ENCODE measurements at places on chromosomes 1 and 21.

- no peak for DNase-seq
Observed at GRCh38 chr1:157659576-157660247, 40.9 kb downstream of the FCRL3 start.

DNA sequence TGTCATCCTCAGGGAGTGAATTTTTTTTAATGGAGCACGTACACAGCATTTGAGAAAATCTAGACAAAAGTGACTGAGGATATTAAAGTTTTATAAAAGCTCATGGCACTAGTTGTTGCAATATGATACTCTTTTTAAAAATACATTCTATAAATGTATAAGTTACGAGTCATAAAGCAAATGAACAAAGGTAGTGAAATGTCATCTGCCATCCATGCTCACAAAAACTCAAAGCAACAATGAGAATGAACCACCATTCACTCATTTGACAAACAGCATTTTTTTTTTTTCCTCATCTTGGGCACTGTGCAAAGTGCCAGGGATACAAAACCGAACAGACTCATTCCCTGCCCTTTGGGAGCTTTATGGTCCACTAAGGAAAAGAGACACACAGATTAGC is 38.7 kb downstream of the GPR137B start:
- DNase-seq: no peak

DNA sequence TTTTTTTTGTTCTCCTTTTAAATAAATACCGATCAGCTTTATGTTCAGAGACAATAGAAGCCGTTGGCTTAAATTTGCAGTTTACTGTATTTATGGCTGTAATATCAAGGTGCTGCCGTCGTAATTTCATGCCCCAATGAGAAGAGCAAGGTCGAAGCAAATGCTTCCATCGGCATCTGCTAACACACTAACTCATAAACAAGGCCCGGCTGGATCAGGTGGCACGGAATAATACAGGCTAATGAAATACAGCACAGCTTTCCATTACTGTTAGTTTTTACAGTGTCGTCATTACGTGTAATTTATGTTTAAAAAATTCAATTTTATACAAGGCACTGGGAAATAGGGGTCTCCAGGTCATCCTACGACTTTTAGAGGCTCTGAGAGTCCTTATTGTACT is 119.0 kb downstream of the PEX14 start:
- no peak for DNase-seq

DNA sequence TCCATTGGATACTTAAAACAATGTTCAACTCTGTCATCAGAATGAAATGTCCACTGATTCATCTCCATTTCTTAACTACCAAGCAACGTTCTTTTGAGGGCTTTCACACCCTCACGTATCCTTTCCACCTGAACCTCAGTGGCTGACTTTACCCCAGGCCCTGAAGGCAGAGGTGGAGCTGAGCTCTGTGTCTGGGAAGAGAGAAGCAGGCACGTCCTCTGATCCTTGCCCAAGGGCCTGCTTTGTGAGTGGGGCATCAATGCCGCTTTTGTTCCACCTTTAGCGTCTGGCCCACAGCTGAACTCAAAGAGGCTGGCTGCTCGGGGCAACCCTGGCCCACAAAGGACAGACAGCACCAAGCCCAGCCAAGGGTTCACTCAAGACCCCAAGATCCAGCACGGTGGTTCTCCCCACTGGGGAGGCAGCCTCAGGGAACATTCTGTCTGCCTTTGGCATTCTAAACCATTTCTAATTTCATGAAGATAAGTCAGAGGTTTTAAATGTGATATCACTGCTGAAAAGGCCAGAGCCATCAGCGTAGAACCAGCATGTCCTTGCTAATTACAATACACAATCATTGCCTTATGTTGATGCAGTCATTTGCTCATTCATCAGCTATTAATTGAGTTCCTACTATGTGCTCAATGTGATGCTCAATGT is 126.0 kb upstream of the UBE2U start:
- DNase-seq: no peak

DNA sequence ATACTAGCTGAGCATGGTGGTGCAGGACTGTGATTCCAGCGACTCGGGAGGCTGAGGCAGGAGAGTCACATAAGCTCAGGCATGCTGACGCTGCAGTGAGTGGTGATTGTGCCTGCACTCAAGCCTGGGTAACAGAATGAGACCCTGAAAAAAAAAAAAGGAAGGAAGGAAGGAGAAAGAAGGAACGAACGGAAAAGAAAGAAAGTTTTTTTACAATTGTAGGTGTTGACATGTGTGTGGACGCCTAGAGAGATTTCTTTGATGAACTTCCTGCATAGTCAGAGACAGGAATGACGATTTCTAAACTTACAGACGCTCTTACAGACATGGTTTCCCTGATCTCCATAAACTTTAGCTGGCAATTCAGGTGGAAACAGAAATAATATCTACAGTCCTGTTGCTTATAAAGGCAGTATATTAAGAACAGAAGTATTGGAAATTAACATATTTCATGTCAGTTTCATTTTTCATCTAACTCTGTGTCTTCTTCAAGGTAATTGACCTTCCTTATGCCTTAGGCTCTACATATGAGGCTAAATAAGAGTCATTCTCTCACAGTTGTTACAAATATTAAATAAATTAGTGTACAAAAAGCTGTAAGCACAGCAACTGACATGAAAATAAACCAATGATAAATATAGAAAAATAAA is 4.1 kb downstream of the SAMSN1 start:
- no peak for DNase-seq

DNA sequence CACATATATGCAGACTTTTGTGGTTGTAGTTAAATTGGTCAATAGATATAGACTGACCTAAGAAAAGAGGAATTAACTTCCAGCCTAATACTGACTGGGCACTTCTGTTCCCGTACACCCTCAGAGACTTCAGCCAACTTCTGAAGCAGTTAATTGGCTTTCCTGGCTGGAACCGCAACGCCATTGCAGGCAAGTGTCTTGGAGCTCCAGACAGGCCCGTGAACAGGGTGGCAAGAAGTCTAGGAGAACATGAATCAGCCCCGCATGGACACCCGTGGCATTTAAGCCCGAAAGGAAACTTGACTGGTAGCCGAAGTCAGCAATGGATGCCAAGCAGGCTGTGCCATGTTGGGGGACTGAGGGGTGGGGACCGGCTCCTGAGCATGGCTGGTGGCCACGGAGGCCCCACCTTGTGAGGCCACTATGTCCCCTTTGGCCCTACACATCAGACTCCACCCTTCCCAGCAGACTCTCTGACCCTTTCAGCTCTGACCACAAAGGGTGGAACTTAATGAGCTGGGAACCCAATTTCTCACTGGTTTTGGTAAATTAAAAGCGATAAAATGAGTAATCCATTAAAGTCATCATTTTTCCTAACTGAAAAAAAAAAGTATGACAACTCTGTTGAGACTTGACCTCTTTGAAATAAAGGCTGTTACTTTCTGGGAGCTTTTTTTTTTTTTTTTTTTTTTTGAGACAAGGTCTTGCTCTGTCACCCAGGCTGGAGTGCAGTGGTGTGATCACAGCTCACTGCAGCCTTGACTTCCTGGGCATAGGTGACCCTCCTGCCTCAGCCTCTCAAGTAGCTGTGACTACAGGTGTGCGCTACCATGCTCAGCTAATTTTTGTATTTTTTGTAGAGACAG is 54.1 kb downstream of the RUNX1 start:
- no peak for DNase-seq

- DNase-seq: peak; percentile 97
Observed at GRCh38 chr1:212470059-212470458, 37.3 kb downstream of the NENF start.

DNA sequence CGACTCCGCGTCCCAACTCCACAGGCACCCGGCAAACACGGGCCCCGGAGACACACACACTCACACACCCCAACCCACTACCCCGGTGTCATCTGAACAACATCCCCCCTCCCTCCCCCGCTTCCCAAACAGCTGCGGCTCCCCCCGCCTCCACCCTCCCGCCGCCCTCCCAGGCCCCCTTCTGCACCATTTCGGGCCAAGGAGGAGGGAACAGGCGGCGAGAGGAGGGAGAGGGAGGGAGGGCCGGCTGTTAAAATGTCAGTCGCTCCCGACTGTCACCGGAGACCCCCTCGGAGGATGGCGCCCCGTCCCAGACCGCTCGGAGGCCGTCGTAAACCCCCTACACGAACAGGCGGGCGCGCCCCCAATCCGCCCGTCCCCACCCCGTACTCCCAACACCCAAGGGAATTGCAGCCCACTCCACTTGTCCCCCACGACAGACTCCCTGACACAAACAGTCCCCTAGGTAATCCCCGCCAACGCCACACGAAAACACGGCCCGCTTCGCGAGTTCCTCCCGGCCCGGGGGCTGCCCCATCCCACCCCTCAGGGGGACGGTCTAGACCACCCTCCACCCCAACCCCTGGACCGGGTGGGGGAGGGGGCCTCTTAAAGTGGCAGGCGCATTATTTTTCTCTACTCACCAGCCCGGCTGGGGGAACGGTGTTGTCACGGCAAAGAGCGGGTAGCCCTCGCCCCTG is 583 bp downstream of the MEF2D start:
- no peak for DNase-seq

DNA sequence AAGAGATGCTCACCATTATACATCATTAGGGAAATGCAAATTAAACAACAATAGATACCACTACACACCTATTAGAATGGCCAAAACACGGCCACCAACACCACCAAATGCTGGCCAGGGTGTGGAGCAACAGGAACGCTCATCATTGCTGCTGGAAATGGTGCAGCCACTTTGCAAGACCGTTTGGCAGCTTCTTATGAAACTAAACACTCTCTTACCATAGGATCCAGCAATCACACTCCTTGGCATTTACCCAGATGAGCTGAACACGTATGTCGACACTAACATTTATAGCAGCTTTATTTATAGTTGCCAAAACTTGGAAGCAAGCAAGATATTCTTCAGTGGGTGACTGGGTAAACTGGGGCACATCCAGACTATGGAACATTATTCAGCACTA is 28.9 kb upstream of the ADARB1 start:
- DNase-seq: no peak

DNA sequence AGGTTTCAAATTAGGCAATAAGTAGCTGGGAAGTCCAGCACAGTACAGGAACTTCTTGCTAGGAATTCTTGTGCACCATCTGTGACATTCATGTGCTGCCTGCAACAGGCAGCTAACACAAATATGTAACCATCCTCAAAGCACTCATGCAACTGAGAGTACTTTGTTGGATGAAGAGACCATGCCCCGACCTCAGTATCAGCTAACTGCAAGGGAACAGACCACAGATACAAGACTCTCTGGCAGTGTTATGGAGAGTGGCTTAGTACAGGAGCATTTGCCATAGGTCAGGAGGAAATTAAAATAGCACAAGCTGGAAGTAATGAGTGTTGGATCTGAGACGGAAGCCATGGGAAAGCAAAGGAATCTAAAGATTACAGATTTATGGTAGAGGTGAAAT is 123.6 kb downstream of the LRRC53 start:
- DNase-seq: no peak

DNA sequence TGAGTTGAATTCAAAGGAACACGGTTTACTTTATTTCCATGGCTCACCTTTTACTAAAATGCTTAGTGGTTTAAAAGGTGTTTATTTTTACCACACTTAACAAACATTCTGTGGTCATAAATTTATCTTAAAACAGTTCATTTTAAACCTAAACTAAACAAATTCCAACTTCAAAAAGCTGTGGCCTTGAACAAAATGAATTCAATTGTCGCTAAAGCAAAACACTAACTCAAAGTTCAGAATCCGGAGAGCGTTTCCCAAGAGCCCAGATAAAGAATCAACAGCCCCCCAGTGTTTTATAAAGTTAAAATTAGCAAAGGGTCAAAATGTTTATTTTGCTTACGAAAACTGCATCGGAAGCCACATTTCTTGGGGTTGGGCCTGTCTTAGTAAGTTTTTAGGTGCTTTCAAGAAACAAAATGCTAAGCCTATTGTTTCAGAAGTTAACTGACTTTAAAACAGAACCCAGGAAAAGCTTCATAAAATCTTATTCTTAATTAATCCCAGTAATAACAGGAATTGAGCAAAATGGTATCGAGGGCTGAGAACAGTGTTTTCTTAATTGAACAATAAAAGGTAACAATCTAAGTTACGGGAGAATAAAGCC is 1.3 kb downstream of the PUM1 start:
- no peak for DNase-seq

GRCh38 chr1:109792056-109792831 is 28.5 kb upstream of the EPS8L3 start:
- DNase-seq: peak; percentile 91

- DNase-seq: no peak
Observed at GRCh38 chr1:54361342-54361741, 44.9 kb downstream of the SSBP3 start.

- DNase-seq: no peak
Observed at GRCh38 chr1:158998781-158999161, 10.9 kb upstream of the IFI16 start.

DNA sequence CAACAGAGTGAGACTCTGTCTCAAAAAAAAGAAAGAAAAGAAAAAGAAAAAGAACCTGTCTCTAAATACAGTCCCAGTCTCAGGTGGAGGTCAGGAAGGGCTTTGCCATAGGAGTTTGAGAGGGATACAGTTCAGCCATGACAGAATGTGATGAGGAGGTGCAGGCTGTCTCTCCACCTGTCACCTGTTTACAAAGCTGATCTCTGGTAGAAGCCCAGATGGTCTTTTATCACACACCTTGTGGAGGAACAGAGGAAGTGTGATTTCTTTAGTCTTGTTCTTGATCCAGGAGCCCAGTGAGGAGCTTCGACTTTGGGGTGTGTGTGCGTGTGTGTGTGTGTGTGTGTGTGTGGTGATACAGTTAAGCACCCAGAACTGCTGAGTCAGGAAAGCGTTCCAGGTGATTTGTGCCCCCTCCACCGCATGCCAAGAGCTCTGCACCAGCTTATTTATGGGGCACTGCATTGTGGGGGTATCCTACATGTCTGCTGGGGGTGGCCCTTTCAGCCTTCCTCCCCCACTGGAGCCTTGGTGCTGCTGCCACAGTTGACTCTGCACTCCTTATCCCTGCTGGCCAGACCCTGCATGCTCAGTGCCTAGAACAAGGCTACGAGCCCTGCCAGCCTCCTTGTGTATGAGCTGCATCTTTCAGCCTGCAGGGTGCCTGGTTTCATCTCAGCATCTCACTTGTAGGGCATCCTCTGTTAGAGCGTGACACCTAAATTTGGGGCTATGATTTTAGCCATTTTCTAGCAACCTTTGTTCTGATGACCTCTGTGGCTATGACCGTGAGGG is 19.3 kb downstream of the DOP1B start:
- no peak for DNase-seq

DNA sequence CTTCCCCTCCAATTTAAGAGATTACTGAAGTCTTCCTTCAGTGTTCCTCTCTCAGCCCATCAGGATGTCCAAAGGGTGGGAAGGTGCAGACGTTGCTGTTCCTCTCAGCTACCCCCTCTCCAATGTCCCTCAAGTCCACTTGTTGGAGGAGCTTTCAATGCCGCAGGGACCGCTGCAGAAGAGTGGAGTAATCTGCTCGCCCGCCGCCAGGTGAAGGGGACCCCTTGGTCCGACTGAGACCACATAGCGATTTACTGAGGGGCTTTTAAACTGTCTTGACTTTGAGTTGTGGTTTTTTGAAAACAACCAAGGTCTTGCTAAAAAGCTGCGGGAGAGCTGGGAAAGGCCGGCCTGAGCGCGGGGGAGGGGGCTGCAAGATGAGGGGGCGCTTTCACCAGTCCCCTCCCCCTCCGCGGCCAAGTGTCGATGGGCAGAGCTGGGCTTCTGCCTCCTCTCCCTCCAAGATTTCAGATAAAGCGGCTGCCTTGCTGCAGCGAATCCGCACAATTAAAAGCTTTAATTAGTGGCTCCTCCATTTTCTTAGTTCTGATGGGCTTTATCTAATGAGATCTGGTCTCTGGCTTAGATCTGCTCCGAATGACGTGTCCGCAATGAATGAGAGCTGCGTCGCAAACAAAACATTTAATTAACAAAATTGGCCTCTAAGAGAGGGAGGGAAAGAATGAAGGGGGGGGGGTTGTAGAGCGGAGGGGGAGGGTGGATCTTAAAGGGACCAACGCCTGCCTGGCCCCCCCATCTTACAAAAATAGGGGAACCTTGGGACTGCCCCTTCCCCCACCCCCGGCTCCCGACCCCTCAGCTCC is 5.9 kb downstream of the LMO4 start:
- no peak for DNase-seq

Measured in GM04504 (cell line).